Stimulated activated CD4-positive, alpha-beta T cell treated with anti-CD3 and anti-CD28 coated beads, Interleukin-4, amount 100 ng/mL, for 1 hour (primary cell): ENCODE measurements at places on chromosomes 7 and 10.

GRCh38 chr10:44983895-44984278, 5.3 kb upstream of the DEPP1 start:
- DNase-seq = no peak

- DNase-seq = no peak
These were observed 23.9 kb upstream of the LEP start for GRCh38 chr7:128217030-128217805.

- no peak for DNase-seq
These were observed 234.1 kb downstream of the AUTS2 start for GRCh38 chr7:69832356-69832755.

DNA sequence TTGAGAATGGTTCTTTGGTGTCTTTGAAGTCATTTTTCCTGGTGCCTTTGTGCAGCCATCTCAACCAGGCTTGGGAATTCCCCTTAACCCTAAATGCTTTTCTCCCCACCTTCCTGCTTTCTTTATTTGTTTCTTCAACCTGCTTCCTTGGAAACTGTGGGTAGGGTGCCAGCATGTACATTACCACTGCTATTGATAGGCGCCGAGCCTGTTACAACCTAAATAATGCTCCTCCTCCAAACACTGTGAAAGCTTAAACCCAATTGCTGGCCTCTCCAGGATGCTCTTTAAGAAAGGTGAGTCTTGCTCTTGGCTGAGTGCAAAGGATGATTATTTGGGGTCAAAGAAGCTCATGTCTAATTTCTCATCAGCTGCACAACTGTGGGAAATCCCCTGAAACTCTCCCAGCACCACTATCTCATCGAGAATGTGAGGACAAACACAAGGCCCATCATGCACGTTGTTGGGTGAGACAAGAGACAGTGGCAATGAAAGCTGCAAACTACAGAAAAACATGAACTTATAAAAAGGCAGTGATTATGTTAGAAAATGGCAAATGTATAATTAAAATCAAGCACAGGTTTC, 285.5 kb upstream of the IGFBP3 start:
- no peak for DNase-seq

DNA sequence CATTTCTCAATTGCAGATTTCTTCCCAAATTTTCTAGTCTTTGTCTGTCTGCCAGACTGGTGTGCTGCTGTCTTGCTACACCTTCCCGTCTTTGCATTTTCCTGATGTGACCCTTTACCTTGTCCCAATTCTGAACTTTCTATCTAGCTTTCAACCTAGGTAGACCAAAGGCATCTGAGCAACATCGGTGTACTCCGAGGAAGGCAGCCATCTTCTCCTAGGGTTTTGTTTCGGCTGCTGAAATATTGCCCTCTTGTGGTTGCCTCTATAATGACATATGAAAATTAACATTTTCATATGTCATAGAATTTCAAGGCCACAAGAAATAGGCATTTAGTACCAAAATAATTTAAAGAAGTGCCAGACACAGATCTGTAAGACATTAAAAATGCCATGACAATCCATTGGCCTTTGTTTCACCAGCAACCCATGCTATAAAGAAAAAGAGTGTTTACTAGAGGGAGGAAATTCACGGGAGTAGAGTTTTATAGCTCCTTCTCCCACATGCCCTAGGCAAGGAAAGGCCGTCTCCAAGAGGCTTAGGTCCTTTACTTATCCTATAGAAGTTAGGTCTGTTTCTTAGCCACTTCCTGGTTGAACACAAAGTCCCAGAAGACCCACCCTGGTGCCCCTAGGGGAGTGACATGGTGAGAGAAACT, 23.4 kb downstream of the OR9A2 start:
- DNase-seq = peak; percentile 12

GRCh38 chr7:134721171-134721570, 58.3 kb upstream of the CALD1 start:
- no peak for DNase-seq

- DNase-seq = no peak
These were observed 589.5 kb downstream of the ARL4A start for GRCh38 chr7:13276977-13277376.

GRCh38 chr7:96349572-96349971, 27.7 kb upstream of the SLC25A13 start:
- no peak for DNase-seq

DNA sequence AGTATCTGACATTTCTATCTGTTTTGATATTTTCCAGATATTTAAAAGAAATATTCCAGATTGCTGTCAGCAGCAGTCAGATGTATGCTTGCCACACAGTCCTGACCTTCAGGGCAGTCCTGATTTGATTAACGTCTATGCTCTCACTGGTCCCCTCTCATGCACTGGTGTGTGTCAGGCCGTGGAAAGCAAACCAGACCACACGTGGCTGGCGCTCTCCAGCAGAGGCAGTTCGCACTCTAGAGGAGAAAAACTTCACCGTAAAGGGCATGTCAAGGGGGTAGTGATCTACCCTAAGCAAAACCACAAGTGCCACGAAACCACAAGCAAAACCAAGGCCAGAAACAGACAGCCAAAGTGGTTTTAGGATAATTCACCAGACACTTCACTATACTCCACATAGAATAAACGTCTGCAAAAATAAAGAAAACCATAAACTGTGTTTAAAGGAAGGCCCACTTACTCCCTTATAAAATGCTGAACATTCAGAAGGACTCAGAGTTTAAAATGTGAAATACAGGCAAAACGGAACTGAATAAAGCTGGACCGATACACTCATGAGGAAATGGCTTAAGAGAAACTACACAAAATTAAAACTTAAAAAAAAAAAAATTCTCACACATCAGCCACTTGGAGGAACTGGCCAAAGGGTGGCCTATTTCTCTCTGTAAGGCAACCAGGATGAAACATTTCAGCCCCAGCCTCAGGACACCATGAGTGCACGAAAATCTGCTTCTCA, 26.4 kb downstream of the PARP12 start:
- DNase-seq = no peak

GRCh38 chr10:33276282-33276923, 58.1 kb downstream of the NRP1 start:
- no peak for DNase-seq
